Activated CD4-positive, alpha-beta T cell treated with anti-CD3 and anti-CD28 coated beads, Interleukin-2, amount 10 ng/mL, durations not matched to agents 7 days and 5 days (primary cell): ENCODE measurements at places on chromosomes 7 and 10. TPM values are rescaled to one million over a fixed set of nuclear protein-coding genes. Genes with fewer than 3 reads are reported as not detected.
A peak's percentile ranks its signal among the peaks of the same experiment; 100 is the strongest.

Gene C10orf67
- 0.15 TPM for total RNA-seq

Gene GNAI1
- 0.45 TPM for total RNA-seq

Gene HYAL4
- 0.54 TPM for total RNA-seq

Gene AKR1C4
- not detected for total RNA-seq

Gene SMIM30
- total RNA-seq = 23.0 TPM

Gene HACD1
- total RNA-seq = 0.47 TPM

Gene GRIFIN
- total RNA-seq = not detected

Gene STEAP4
- total RNA-seq = not detected

Gene PNLIPRP2
- total RNA-seq = not detected

Gene TAS2R4
- total RNA-seq = 1.3 TPM

Gene PYROXD2
- 6.2 TPM for total RNA-seq

Gene EIF4H
- total RNA-seq = 264 TPM

GRCh38 chr7:148865283-148865682 lies 18.8 kb downstream of the EZH2 start:
- peaks cover 36% of the 10 kb centered on the region for H3K36me3 ChIP-seq
- H3K4me1 ChIP-seq = peaks cover 54% of the 10 kb centered on the region
- no peak overlapping the region for H3K27ac ChIP-seq
- DNase-seq = no peak

DNA sequence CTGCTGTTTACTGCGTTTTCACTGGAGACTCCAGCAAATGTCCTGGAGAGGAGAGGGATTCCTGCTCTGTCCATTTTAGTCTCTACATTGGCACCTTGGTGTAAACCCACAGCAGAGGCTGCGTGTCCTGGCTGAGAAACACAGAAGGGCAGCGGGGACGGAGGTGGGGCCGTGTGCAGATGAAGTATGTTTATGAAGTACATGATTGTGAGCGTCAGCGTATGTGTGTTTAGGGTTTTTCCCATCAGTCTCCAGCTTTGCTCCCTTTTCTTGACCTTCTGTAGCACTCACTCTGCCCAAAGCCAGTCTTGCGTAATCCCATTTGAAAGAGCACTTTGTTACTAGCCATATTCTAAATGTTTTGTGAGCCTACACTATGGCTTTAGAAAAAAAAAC lies 750.7 kb upstream of the SORCS1 start:
- peaks cover 20% of the 10 kb centered on the region for H3K27me3 ChIP-seq
- no peaks in the 10 kb centered on the region for H3K36me3 ChIP-seq
- H3K4me1 ChIP-seq = no peaks in the 10 kb centered on the region
- DNase-seq = no peak
- H3K4me3 ChIP-seq = no peak overlapping the region

GRCh38 chr10:123530166-123530870 lies 135.8 kb upstream of the GPR26 start:
- no peaks in the 10 kb centered on the region for H3K36me3 ChIP-seq
- no peak for DNase-seq
- no peak overlapping the region for H3K27ac ChIP-seq
- no peaks in the 10 kb centered on the region for H3K4me1 ChIP-seq

DNA sequence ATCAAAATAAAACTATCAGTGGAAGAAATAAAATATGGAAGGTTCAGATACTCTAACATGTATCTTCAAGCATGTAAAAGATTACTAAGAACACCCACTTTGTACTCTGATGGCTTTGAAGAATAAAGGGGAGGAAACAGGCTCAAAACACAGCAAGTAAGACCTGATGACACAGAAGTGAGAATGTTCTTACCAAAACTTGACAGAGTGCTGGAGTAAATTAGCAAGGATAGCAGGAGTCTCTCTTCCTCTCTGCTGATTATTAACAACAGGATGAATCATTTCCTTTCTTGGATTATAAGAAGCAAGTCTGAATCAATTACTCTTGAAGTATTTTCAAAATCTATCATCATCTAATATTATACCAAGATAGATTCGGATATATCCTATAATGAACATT lies 47.5 kb downstream of the GLI3 start:
- no peak for DNase-seq
- H3K27me3 ChIP-seq = no peaks in the 10 kb centered on the region
- no peaks in the 10 kb centered on the region for H3K36me3 ChIP-seq
- H3K27ac ChIP-seq = no peak overlapping the region

- H3K36me3 ChIP-seq = peaks cover 2% of the 10 kb centered on the region
- no peak for DNase-seq
- H3K4me3 ChIP-seq = no peak overlapping the region
- H3K27me3 ChIP-seq = no peaks in the 10 kb centered on the region
These were observed 28.4 kb downstream of the MPLKIP start for GRCh38 chr7:40105879-40106473.

- H3K36me3 ChIP-seq = no peaks in the 10 kb centered on the region
- H3K4me3 ChIP-seq = no peak overlapping the region
- no peak overlapping the region for H3K27ac ChIP-seq
- H3K27me3 ChIP-seq = peaks cover 5% of the 10 kb centered on the region
- no peak for DNase-seq
These were observed 154.8 kb downstream of the CCDC3 start for GRCh38 chr10:12846718-12847117.

DNA sequence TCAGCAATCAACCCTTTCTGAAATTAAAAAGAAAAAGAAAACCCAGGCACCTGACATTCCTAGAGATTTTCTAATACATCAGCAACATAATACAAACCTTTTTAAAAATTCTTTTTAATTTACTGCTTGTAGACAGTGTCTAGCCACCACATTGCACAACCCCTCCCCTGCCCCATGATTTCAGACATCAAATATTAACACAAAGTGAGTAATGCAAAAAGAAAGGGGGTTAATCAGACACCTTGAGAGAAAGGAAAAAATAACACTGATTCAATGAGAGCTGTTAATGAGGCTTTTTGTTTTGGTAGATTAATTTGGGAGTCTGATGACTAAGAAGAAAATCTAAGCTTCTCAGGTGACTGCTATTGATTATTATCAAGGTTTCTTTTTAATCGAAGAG lies 55.3 kb downstream of the SLC25A13 start:
- peaks cover 8% of the 10 kb centered on the region for H3K36me3 ChIP-seq
- H3K27me3 ChIP-seq = no peaks in the 10 kb centered on the region
- H3K4me3 ChIP-seq = no peak overlapping the region
- no peak for DNase-seq

DNA sequence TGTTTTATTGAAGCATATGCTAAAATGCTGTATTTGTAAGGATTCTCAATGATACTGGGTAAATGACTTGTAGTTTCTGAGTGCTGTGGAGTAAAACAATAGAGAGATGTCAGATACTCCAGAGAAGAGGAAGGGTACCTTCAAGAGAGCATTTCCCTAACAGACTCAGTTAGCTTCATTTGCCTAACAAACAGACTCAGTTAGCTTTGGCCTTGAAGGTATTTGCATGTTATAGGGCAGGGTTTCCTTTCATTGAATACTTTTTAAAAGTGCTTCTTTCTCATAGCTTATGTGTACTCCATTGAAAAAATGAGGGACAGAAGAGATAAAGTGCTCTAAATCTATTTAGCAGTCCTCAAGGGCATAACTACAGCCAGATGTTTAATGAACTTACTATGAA lies 101.8 kb downstream of the CHN2 start:
- H3K4me3 ChIP-seq = no peak overlapping the region
- H3K4me1 ChIP-seq = no peaks in the 10 kb centered on the region
- no peaks in the 10 kb centered on the region for H3K36me3 ChIP-seq

DNA sequence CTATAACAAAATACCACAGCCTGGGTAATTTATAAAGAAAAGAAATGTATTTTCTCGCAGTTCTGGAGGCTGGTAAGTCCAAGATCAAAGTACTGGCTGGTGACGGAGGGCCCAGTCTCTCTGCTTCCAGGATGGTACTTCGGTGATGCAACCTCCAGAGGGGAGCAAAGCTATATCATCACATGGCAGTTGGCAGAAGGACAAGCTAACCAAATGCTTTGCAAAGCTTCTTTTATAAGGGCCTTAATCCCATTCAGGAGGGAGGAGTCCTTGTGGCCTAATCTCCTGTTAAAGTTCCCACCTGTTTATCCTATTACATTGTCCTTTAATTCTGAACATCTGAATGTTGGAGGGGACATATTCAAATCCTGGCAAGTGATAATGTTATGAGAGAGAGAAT lies 134.1 kb upstream of the SP4 start:
- no peak overlapping the region for H3K4me3 ChIP-seq
- DNase-seq = no peak
- no peaks in the 10 kb centered on the region for H3K4me1 ChIP-seq
- no peaks in the 10 kb centered on the region for H3K36me3 ChIP-seq
- no peak overlapping the region for H3K27ac ChIP-seq

- H3K4me1 ChIP-seq = no peaks in the 10 kb centered on the region
- no peak overlapping the region for H3K4me3 ChIP-seq
- no peaks in the 10 kb centered on the region for H3K27me3 ChIP-seq
- H3K27ac ChIP-seq = no peak overlapping the region
- H3K36me3 ChIP-seq = no peaks in the 10 kb centered on the region
- no peak for DNase-seq
These were observed 201.3 kb downstream of the ARL4A start for GRCh38 chr7:12888717-12889116.

DNA sequence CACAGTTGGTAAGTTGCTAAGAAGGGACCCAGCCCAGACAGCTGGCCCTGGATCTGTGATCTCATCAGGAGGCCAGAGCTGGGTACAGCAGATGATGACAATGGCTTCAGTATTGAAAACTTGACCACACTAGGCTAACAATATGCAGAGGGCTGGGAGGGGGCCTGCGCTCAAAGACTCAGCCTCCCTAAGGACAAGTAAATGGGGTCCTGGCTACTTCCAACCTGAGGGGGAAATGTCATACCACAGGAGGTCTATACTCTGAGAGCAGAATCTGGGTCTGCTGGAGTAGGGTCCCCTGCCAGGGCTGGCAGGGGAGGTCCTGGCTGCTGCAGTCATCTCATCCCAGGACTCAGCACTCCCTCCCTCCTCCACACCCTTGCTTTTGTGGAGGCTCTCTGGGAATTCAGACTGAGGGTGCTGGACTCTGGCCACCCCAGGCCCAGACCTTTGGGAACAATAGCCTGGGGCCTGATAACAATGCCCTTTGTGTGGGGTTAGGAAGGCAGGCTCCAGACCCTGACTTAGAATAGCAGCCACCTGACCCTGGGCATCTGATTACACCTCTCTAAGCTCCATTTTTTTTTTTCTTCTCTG lies 1.4 kb downstream of the FXYD4 start:
- H3K4me1 ChIP-seq = peaks cover 11% of the 10 kb centered on the region
- no peak overlapping the region for H3K27ac ChIP-seq
- H3K4me3 ChIP-seq = no peak overlapping the region
- no peaks in the 10 kb centered on the region for H3K36me3 ChIP-seq
- DNase-seq = no peak

- peaks cover 6% of the 10 kb centered on the region for H3K27me3 ChIP-seq
- no peak for DNase-seq
- no peaks in the 10 kb centered on the region for H3K4me1 ChIP-seq
These were observed 37.4 kb downstream of the VIM start for GRCh38 chr10:17265468-17265867.

DNA sequence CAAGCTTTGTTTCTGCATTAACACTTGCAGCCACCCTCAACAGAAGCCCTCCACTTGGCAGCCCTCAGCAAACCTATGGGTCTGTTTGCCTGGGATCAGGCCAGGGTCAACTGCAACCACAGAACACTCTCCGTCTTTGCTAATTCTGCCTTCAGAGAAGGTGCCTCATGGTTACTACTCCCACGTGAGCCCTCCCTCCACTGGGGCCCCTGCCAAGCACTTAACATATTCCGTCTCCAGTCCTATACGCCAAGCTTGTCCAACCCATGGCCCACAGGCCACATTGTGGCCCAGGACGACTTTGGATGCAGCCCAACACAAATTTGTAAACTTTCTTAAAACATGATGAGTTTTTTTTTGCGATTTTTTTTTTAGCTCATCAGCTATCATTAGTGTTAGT lies 54.7 kb downstream of the HSPA12A start:
- DNase-seq = no peak
- H3K4me1 ChIP-seq = no peaks in the 10 kb centered on the region
- no peak overlapping the region for H3K27ac ChIP-seq
- H3K36me3 ChIP-seq = no peaks in the 10 kb centered on the region

- DNase-seq = no peak
- no peak overlapping the region for H3K27ac ChIP-seq
- no peak overlapping the region for H3K4me3 ChIP-seq
- peaks cover 23% of the 10 kb centered on the region for H3K4me1 ChIP-seq
- H3K27me3 ChIP-seq = no peaks in the 10 kb centered on the region
These were observed 15.2 kb downstream of the ANLN start for GRCh38 chr7:36404639-36405408.

- no peaks in the 10 kb centered on the region for H3K4me1 ChIP-seq
- no peak for DNase-seq
- no peaks in the 10 kb centered on the region for H3K36me3 ChIP-seq
- no peak overlapping the region for H3K27ac ChIP-seq
- H3K27me3 ChIP-seq = peaks cover 4% of the 10 kb centered on the region
These were observed 16.1 kb upstream of the PRXL2A start for GRCh38 chr10:80392250-80392649.

DNA sequence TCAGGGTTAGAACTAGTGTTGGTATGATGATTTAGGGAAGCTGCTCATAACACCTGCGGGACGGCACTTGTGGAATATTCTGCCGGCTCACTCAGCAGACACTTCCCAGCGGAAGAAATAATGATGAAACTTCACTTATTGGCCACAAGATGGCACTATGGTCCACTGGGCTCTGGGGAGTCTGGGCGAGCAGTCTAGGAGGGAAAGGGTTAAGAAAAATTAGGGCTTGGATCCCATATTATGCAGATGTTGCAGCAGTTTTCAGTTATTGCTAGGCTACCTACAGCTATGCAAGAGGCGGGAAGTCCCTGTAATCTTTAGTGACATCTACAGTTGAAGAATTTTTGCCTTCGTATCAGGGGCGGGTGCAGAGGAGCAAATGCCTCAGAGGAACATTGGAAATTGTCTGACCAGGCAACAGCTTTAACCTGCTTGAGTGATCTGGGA lies 238.7 kb upstream of the PRSS58 start:
- H3K27ac ChIP-seq = peak overlapping the region; percentile 59
- H3K36me3 ChIP-seq = no peaks in the 10 kb centered on the region
- peaks cover 48% of the 10 kb centered on the region for H3K4me1 ChIP-seq
- H3K4me3 ChIP-seq = no peak overlapping the region
- H3K27me3 ChIP-seq = no peaks in the 10 kb centered on the region

DNA sequence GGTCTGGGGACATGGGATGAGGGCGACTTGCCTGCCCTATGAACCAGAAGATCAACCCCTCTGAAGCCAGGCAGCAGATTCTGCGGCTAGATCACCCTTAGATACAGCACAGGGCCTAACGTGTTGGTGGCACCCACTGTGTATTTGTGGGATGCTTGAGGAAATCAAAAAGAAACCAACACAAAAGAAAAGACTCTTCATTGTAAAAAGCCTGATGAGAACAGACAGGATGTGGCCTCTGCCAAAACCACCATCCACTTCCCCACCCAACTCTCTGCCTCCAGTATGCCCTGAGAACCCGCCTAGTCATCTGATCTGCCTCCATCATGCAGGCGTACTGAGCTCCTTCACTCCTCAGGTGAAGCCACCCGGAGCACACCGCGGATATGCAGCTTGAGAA lies 97.2 kb upstream of the INSYN2A start:
- H3K4me3 ChIP-seq = no peak overlapping the region
- H3K27ac ChIP-seq = peak overlapping the region; percentile 80
